ENCODE measurements at places on chromosomes 1 and 21.

DNA sequence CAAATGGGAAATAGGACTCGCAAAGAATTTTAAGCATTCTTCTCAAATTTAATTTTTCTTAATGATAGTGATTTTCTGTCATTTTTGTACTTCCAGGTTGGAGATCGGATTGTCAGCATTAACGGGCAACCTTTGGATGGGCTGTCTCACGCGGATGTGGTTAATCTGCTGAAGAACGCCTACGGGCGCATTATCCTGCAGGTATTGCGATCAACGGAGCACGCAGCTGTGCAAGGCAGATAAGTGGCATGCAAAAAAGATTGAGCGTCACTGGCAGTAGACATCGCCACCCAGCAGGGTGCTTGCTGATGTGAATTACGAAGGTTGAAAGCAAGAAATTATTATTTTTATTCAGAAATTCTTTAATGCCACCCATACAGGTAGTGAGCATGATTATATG is 65.9 kb upstream of the L1TD1 start:
- DNase-seq = no peak

GRCh38 chr1:163197022-163197421 is 5.7 kb downstream of the RGS5 start:
- DNase-seq = no peak

DNA sequence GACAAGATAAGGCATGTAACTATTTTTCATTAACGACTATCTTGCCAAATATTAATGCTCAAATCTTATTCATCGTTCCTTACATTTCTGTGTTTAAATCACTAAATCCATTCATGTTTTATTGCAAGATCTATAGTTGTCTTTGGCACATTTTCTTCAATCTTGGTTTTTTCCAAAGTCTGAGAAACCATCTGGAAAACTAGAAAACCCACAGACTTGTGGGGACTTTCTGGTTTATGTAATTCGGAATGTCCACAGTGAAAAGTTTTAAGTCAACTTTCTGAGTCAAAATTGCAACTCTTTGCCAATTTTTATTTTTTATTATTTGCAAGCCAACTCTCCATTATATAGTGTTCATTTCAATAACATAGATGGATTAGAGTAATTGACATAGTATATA is 520.8 kb upstream of the ADAMTS5 start:
- no peak for DNase-seq

GRCh38 chr1:159921251-159921650 is 4.1 kb downstream of the TAGLN2 start:
- no peak for DNase-seq

DNA sequence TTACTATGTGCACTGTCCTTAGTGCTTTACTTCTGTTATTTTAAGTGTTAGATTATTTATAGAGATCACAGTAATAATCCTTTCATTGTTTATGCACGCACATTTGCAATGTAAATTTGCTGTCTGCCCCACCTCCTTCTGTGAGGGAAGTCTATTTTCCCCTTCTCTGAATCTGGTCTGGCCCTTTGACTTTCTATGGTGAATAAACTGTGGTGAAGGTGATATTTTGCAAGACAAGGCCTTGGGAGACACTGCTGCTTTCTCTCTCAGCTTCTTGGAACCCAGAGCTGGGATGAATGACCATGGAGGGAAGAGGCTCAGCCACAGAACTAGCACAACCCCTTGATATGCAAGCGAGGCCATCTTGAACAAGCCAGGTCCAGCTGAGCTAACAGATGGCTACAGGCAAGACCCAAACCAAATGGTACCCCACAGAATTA is 156.3 kb downstream of the ST6GALNAC3 start:
- DNase-seq = no peak

DNA sequence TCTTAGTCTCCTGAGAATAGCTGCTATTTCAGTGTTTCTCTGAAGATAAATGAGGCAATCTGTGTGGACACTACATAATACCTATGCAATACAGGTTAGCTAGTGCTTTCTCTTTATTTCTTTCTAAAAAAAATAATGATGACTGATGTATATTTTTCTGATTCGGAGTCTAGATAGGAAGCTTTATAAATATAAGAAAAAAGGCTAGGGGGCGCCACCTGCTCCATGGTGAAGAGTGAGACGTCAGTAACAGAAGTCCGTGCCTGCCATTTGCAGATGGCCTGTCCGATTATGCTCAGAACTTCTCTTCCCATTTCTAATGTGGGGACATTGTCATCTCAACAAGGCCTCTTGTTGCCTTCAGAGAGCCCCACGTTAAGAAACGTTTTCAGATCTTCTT is 26.4 kb downstream of the QSOX1 start:
- no peak for DNase-seq

DNA sequence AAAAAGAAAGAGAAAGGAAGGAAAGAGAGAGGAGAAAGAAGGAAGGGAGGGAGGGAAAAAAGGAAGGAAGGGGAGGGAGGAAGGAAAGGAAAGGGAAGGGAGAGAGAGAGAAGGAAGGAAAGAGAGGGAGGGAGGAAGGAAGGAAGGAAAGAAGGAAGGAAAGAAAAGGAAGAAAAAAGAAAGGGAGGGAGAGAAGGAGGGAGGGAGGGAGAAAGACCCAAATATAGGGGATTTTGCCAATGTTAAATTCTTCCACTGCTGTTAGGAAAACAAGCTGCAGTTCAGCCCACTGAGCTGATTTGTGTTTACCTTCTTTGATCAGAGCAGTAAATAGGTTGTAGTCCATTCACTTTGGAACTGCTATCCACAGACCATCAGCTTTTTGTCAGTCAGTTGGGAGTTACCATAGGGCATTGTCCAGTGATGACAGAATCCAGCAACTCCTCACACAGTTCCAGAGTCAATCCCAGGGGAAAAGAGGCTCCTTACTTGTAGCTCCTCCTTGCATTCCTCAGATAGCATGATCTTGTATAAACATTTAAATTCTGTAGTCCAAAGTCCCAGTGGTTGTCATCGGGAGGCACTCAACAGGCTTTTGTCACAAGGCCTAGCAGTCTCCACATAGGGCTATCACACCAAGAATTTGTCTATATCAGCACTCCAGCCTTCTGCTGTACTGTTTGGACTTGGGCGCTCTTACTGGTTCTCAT is 13.5 kb upstream of the PPP1R8 start:
- no peak for DNase-seq

- no peak for DNase-seq
These were observed 6.7 kb downstream of the CRP start for GRCh38 chr1:159707472-159708260.

GRCh38 chr1:207847116-207847515 is 63.8 kb downstream of the CD34 start:
- no peak for DNase-seq

DNA sequence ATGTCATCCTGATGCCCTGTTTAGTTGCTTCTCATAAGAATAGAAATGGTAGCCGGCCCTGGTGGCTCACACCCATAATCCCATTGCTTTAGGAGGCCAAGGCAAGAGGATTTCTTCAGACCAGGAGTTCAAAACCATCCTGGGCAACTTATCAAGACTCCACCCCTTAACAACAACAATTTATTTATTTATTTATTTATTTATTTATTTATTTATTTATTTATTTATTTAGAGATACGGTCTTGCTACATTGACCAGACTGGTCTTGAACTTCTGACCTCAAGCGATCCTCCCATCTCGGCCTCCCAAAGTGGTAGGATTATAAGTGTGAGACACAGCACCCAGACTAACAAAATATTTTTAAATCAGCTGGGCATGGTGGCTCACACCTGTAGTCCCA is 4.0 kb downstream of the MT1HL1 start:
- DNase-seq = no peak

DNA sequence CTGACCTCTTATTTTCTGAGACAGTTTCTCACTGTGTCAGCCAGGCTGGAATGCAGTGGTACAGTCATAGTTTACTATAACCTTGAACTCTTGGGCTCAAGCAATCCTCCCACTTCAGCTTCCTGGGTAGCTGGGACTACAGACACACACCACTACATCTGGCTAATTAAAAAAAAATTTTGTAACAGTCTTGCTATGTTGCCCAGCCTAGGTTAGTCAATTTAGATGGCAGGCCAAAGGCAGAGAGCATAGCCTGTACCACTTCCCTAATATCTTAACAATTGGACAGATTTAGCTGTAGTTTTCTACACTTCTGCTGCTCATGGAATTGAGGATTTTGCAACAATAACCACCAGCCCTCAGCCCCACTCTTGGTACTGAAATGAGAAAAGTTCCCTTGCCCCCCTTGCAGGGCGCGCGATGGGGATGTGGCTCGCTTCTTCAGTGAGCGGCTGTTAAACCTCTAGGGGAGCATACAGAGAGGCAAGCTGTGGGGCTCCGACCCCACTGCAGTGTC is 34.9 kb upstream of the PTGFRN start:
- DNase-seq = no peak

- no peak for DNase-seq
These were observed 110.5 kb downstream of the COLGALT2 start for GRCh38 chr1:183926983-183927382.

- DNase-seq = no peak
These were observed 368.5 kb upstream of the SNX7 start for GRCh38 chr1:98292994-98293393.

GRCh38 chr1:231724041-231724440 is 97.5 kb downstream of the DISC1 start:
- no peak for DNase-seq

- no peak for DNase-seq
These were observed 17.0 kb downstream of the KCNJ10 start for GRCh38 chr1:160052936-160053335.

DNA sequence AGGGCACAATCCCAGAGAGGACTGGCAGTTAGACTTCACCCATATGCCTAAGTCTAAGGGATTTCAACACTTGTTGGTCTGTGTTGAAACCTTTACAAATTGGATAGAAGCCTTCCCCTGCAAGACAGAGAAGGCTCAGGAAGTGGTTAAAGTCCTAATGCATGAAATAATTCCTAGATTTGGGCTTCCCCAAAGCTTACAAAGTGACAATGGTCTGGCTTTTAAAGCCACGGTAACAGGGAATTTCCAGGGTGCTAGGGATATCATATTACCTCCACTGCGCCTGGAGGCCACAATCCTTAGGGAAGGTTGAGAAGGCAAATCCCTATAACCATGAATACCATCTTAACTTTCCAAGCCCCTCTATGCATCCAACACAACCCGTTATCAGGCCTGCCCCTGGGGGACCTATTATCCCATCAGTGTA is 3.3 kb upstream of the FMO4 start:
- no peak for DNase-seq

DNA sequence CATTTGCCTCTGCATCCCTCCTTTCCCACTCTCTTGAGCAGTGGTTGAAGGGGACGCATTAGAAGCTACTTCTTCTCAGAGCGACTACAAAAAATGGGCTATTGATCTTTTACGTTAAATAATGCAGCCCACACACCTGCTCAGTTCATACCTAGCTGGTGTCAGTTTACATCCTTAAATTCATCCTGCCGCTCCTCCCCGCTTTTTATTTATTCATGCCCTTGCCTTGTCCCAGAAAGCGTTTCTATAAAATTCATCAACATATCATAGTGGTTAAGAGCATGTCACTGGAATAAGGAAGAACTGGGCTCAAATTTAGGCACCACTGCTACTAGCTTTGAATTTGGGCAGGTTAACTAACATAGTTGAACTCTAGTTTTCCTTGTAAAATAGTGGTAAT is 66.0 kb upstream of the TINAGL1 start:
- no peak for DNase-seq

DNA sequence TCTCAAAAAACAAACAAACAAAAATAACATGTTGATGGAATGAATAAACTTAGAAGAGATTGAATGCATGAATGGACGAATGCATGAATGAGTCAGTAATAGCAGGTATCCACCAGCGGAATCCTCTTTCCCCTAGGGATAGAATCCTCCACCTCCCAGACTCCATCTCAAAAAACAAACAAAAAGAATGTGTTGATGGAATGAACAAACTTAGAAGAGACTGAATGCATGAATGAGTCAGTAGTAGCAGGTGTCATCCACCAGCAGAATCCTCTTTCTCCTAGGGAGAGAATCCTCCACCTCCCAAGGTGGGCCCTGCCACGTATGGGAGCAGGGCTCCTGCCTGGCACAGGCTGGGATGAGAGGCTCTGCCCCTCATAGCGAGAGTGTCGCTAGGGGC is 26.8 kb upstream of the RNF19B start:
- DNase-seq = no peak

GRCh38 chr1:204254031-204254661 is 40.4 kb upstream of the GOLT1A start:
- DNase-seq = no peak

- DNase-seq = no peak
These were observed 34.0 kb downstream of the MEGF6 start for GRCh38 chr1:3577300-3577699.

DNA sequence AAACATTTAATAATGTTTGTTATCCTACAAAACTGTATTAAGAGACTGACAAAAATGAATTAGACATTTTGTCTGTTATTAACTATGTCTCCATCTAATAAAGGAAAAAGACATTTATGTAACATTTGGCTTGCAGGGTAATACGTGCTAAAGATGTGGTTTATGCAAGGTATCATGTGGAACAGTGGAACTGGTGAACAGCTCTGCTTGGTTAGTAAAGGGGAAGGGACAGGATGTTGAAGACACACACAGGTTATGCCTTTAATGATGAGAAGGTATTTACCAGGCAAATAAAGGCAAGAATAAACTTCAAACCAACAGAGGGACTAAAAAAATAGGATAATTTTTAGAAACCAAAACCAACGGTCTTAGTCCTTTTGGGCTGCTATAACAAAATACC is 93.1 kb downstream of the UCHL5 start:
- DNase-seq = no peak

DNA sequence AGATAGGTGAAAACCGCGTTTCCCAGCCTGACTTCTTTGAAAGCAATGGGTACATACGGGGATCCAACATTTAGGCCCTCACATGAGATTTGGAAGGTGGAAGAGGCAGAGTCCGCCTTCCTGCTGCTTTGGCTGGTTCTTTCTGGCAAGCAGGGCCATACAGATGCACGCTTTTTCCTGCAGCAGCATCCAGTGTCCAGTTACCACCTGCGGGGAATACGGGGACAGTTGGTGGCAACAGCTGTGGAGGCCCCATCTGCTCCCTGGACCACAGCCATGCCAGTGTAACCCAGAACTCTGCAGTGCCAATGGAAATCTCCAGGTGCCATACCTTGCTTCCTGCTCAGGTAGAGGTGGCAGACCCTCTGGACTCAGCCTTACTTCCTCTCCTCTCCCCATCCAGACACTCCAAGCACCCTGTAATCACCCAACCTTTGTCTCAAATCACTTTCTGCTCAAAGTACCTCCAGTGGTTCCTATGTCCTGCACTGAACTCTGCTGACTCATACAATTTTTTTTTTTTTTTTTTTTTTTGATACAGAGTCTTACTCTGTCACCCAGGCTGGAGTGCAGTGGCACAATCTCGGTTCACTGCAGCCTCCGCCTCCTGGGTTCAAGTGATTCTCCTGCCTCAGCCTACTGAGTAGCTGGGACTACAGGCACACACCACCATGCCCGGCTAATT is 68.3 kb downstream of the SLC16A1 start:
- no peak for DNase-seq

Data from stimulated activated CD4-positive, alpha-beta T cell treated with anti-CD3 and anti-CD28 coated beads, Interleukin-1b, Interleukin-23, amount 100 ng/mL, for 1 hour (primary cell).